Myocyte (in vitro differentiated cells): ENCODE measurements at places on chromosomes 6 and 20.

GRCh38 chr6:7140631-7141378 lies 33.0 kb downstream of the RREB1 start:
- peak; percentile 87 for DNase-seq

- DNase-seq = no peak
Observed at GRCh38 chr20:32600681-32601237, 15.6 kb upstream of the NOL4L start.

GRCh38 chr6:56282391-56282790 lies 35.0 kb upstream of the COL21A1 start:
- no peak for DNase-seq

GRCh38 chr6:73538116-73538779 lies 17.4 kb upstream of the EEF1A1 start:
- no peak for DNase-seq

DNA sequence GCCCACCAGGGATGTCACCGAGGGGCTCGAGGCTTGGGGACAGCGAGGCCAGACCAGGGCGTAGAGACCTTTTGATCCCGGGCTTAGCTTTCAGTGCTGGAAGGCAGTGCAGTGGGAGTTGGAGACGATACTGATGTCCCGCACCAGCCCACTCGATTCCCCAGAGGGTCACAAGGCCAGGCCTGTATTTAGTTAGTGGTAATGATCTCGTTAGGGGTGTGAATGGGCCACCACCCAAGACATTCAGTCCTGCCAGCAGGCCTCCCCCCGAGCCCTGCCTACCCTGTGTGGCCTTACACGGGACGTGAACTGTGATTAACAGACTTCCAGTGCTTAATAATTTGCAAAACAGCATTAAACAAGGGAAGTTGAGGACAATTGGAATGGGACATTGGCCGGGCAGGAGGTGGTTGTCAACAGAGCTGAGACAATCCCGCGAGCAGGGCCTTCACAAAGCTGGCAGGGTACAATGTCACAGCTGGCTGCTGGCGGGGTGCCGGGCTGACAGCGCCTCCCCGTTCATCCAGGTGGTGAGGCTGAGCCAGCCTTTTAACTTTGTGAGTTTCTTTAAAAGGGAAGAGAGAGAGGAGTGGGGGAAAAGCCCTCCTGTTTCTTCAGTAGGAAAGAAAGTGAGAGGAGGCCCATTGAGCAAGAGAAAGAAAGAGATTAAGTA lies 175.3 kb upstream of the RALGAPA2 start:
- no peak for DNase-seq

GRCh38 chr6:16344756-16345155 lies 106.4 kb downstream of the GMPR start:
- DNase-seq = no peak

- no peak for DNase-seq
Observed at GRCh38 chr6:41626917-41627316, 11.4 kb upstream of the MDFI start.

- peak; percentile 76 for DNase-seq
Observed at GRCh38 chr6:3227363-3228045, at the start of gene TUBB2B. TSS of gene TUBB2B (minus strand) at chr6:3227653. CDS start at chr6:3227543, 110 bp downstream.

DNA sequence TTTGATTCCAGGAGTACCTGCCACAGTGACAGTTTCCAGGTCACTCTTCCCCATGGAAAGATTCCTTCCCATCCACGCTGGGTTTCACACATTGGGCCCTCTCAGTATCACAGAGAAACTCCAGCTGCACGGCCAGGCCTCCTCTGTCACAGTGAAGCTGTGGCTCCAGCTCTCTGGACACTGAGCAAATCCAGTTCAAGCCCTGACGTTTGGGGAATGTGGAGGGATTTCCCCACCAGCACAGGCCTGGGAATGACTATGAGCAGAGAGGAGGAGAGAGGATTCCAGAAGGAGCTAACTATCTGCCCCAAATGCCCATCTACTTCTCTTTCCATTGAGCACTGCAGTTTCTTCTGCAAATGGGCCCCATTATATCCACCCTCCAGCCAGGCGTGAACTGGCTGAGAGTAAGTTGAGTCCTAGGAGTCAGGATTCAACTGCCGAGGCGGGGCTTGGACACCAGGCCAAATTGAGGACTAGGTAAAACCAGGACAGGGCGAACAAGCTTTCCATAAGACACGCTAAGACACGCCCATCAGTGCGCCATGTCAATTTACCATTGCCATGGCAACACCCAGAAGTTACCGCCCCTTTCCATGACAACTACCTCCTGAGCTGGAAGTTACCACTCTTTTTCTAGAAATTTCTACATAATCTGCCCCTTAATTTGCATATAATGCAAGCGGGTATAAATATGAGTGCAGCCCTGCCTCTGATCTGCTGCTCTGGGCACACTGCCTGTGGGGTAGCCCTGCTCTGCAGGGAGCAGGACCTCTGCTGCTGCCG lies 9.2 kb upstream of the BNIP5 start:
- no peak for DNase-seq

GRCh38 chr20:35085477-35086225 lies 7.0 kb downstream of the TRPC4AP start:
- no peak for DNase-seq

DNA sequence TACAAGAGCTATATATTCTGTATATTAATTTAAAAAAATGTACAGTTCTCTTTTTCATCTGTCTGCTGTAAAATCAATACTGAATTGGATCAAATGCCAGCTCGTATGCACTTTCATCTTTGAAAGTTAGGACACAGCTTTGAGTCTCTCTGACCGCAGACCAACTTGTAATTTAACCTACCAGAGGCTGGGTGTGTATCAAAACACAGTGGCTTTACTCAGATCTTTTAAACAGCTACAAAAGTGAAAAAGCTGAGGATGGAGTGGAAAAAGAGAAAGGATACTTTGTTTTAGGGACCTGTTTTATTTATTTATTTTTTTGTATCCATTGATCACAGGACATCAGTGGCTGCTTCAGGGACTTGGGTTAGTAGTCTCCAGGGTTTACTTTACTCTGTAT lies 44.1 kb downstream of the KIAA0408 start:
- no peak for DNase-seq

DNA sequence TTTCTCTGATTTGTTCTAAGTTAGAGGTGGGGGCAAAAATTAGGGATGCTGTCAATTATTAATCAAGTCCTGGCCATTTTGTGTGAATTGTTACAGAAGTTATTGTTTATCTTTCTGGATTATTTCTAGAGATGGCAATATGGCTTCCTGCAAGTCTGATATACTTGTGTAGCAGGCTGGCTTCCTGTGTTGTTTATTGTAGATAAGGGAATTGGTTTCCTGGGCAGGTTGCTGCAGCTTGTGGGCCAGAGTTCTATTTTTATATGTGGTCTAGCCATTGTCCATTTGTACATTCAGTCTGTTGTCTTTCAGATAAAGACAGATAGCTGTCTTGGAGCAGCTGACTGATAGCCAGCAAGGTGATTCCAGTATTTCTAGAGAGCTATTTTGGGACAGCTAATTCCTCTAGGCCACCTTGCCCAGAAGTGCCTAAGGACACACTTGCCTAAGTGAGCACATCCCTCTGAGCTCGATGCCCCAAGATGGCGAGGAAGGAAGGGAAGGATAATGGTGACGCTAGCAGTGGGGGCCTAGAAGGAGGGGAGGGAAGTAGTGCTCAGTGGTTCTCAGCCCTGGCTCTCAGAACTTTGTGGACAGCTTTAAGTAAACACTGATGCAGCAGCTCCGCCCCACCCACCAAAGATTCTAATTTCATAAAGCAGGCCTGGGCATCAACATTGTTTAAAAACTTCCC lies 25.5 kb downstream of the DDO start:
- DNase-seq = peak; percentile 21

GRCh38 chr6:33271117-33271467 lies 584 bp downstream of the VPS52 start:
- no peak for DNase-seq

DNA sequence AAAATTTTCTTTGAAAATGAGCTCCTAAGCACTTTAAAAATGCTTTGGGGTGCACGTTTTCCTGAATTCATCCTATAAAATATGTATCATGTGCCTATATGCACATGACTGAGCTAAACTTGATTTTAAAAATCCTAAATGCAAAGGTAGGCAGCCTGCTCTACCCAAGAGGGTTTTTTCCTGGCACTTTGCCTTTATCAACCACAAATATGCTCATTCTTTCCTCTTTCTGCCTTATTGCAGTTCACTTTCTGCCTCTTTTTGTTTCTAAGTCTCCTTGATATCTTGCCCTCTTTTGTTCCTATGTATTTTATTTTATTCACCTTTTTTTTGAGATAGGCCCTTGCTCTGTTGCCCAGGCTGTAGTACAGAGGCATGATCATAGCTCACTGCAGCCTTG lies 229.3 kb downstream of the GRM1 start:
- DNase-seq = no peak

- DNase-seq = no peak
Observed at GRCh38 chr6:152305672-152306071, 331.5 kb downstream of the SYNE1 start.

DNA sequence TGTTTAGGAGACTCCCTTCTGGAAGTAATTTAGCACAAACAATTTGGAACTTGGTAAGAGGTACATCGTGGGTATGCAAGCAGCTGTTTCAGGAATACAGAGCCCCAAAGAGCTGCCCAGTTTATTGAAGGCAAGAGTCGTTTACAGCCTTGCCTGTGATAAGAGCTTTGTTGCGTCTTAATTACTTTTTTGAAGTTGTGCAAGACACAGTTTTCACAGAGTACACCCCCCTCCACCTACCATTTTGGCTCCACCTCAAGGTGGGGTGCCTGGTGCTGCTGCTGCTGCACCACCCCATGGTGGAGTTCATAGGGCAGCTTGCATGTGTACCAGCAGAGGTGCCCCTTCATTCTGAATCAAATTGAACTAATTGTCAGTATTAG lies 296.1 kb downstream of the ZFAND3 start:
- DNase-seq = no peak

DNA sequence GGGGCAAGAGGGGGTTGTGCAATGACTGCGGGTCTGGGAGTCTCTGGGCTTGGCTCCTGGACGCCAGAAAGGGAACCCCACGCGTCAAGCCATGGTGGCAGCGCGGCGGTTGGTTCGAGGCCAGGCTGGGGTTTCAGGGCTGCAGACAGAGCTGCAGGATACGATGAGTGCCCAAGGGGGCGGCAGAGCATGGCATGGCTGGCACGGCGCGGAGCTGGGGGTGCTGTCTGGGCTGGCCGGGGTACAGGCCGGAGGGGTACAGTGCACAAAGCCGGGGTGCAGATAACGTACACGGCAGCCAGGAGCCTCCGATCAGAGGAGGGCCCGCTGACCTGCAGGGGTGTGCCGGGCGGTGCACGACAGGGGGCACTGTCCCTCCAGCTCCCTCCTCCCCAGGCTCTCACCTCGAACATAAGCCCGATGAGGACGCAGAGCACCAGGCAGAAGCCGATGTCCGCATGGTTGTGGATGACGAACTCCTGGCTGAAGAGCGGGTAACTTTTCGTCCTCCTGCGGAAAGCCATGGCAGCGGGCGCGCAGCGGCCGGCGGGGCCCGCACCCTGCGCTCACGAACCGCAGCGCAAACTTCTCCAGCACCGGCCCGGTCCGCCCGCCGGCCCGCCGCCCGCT lies 353 bp downstream of the TRAM2 start:
- DNase-seq = peak; percentile 82

GRCh38 chr6:168015482-168016175 lies 18.2 kb downstream of the KIF25 start:
- DNase-seq = no peak

DNA sequence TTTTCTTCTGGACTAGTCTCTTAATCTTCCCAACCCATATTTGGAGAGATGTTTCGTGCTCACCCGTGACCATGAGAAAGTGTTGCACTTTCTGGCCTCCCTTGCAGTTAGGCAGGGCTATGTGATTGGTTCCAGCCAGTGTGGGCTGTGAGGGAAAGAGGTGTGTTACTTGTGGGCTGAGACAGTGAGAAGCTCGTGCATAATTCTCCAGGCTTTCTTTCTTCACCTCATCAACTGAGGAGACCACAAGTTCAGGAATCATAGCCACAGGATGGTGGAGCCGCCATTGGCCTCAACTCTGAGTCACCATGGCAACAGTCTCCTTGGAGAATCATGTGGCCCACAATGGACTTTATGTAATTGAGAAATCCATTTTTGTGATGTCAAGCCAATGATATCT lies 57.5 kb upstream of the FUCA2 start:
- DNase-seq = peak; percentile 36
